Cardiac muscle cell (in vitro differentiated cells and primary cell): ENCODE measurements at places on chromosomes 2 and 18. TPM values are rescaled to one million over a fixed set of nuclear protein-coding genes. Genes with fewer than 3 reads are reported as not detected.

GRCh38 chr2:9135822-9136558 is 70.6 kb upstream of the ASAP2 start:
- DNase-seq: no peak

TNFAIP6 gene
- not detected in 2 replicates for total RNA-seq

DNA sequence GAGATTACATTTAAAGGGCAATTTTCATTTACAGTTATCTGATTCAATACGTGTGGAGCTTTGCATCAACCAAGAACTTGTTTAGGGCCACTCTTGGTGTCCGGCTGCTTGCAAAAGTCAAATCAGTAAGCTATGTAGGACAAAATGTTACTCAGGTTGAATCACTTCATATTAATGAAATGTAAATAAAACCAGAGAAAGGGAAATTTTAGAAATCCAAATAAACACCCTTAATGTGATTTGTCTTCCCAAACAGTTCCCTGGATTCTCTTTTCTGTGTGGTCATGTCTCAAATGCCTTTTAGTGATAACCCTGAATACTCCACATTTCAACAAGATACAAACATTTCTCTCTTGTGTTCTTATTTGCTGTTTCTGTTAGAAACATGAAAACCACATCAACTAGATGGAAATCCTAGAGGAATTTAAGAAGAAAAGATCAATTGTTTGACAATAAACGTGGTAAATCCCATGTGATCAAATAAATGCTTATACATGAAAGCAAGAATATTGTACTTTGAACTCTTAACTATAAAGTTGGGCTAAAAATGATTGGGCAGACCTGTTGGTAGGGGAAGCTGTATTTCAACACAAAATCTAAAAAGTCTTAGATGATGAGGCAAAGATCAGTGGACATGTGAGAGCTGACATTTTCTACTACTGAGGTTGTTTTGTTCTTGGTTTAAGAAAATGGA is 101.3 kb downstream of the CDC42EP3 start:
- DNase-seq: no peak

TUBB8B gene
- total RNA-seq: not detected in 2 replicates

- DNase-seq: no peak
These were observed 18.8 kb upstream of the FOXI3 start for GRCh38 chr2:88471083-88471942.

EML6 gene
- total RNA-seq: 0.89 and 0.92 TPM in 2 replicates

DNA sequence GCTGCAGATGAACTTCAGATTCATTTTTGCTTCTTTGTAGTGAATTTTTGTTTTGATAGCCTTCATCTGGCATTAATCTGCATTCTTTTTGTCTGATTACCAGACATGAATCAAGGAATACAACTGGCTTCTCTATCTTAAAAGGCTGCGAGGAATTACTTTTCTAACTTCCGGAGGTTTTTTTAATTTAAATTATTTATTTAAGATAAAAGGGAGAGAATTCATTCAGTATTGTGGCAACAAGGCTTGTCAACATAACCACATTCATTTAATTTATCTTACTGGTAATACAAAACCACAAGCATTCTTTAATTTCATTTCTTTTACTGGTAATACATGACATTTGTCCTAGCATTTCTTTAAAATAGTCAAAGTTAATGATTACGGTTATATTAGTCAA is 36.0 kb downstream of the CSRNP3 start:
- DNase-seq: peak; percentile 8
